Activated T-cell treated with anti-CD3 and anti-CD28 coated beads, Interleukin-2, amount 50 U/mL, for 72 hours (primary cell): ENCODE measurements at places on chromosomes 6 and 20.
A peak's percentile ranks its signal among the peaks of the same experiment; 100 is the strongest.

GRCh38 chr6:131660195-131660594, 23.1 kb downstream of the ENPP3 start:
- H3K27ac ChIP-seq = no peak overlapping the region
- H3K4me3 ChIP-seq = no peak overlapping the region
- H3K4me1 ChIP-seq = no peaks in the 10 kb centered on the region

DNA sequence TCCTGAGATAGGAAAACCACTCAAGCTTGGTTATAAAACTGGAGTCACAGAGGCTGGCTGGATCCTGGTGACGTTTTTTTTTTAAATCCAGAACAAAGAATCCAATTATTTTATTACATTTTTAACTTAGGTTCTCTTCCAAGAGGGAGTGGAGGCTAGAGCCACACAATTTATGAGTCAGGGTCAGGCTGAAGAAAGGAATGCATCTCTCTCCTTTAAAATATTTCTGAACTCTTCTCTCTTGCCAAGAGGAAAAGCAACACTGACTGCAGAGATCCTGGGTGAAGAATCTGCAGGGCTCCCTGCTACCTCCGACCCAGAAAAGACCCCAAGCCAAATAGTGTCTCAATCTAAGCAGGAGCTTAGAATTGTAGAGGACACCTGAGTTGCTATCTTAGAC, 88.5 kb upstream of the SSTR4 start:
- H3K27ac ChIP-seq = no peak overlapping the region
- no peaks in the 10 kb centered on the region for H3K36me3 ChIP-seq
- no peaks in the 10 kb centered on the region for H3K27me3 ChIP-seq
- H3K4me3 ChIP-seq = no peak overlapping the region
- DNase-seq = no peak

DNA sequence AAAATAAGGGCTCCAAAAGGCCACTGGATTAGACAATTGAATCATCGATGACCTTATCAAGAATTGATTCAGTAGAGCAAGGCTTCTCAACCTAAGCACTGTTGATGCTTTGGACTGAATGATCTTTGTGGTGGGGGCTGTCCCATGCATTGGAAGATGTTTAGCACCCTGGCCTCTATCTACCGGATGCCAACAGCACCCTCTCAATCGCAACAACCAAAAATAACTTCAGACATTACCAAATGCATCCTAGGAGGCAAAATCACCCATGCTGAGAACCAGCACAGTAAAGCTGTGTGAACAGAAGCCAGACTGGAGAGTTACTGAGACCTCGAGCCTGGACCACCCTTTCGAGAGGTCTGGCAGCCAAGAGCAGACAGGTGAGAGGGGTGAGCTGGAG, 67.5 kb downstream of the TBC1D7 start:
- H3K27me3 ChIP-seq = no peaks in the 10 kb centered on the region
- peaks cover 5% of the 10 kb centered on the region for H3K4me1 ChIP-seq
- DNase-seq = no peak
- H3K36me3 ChIP-seq = no peaks in the 10 kb centered on the region
- H3K27ac ChIP-seq = no peak overlapping the region

- no peaks in the 10 kb centered on the region for H3K36me3 ChIP-seq
- peaks cover 18% of the 10 kb centered on the region for H3K27me3 ChIP-seq
- H3K27ac ChIP-seq = no peak overlapping the region
- H3K4me1 ChIP-seq = no peaks in the 10 kb centered on the region
Observed at GRCh38 chr20:61966492-61967244, 99.0 kb downstream of the TAF4 start.

DNA sequence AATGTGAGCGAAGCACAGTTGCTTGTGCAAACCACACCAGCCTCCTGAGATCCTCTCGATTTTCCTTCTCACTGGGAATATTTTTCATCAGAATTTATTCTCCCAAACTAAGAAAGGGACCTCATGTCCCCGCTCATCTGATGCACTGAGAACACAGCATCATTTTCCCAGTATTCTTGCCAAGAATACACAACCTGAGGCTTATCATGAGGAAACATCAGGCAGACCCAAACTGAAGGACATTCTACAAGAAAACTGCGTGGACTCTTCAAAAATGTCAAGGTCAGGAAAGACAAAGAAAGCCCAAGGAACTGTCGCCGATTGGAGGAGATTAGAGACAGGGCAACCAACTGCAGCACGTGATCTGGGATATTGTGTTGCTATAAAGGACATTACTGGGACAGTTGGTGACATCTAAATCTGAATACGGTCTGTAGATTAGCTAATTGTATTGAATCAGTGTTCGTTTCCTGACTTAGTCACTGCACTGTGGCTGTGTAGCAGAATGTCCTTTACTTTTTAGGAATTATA, 72.3 kb downstream of the SNX5 start:
- peaks cover 19% of the 10 kb centered on the region for H3K4me1 ChIP-seq
- no peak overlapping the region for H3K27ac ChIP-seq
- peak overlapping the region; percentile 78 for H3K4me3 ChIP-seq
- peaks cover 48% of the 10 kb centered on the region for H3K27me3 ChIP-seq
- no peaks in the 10 kb centered on the region for H3K36me3 ChIP-seq

- DNase-seq = no peak
- no peaks in the 10 kb centered on the region for H3K36me3 ChIP-seq
- H3K4me1 ChIP-seq = no peaks in the 10 kb centered on the region
- H3K4me3 ChIP-seq = no peak overlapping the region
- H3K27ac ChIP-seq = no peak overlapping the region
- H3K27me3 ChIP-seq = no peaks in the 10 kb centered on the region
Observed at GRCh38 chr6:79431537-79431933, 105.7 kb downstream of the LCA5 start.

DNA sequence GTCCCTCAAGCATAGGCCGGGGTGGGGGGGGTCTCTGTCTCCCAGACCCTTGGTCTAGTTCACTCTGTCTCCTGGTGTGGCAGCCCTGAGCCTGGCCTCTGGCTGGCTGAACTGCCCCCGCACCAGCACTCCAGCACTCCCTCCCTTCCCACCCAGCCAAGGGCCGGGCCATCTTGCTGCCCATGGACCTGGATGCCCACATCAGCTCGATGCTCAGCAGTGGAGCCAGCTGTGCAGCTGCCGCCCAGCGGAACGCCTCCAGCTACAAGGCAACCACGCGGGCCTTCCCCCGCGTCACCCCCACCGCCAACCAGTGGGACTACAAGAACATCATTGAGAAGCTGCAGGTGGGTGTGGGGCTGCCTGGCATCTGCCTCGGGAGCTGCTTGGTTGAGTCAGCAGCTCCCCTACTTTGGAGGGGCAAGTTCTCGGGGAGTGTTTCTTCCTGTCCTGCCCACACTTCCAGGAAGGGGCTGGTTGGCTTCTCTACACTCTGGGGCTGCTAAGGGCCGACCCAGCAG, 28.4 kb downstream of the UQCC2 start:
- H3K4me1 ChIP-seq = peaks cover 9% of the 10 kb centered on the region
- peak overlapping the region; percentile 67 for H3K27ac ChIP-seq
- peaks cover 2% of the 10 kb centered on the region for H3K36me3 ChIP-seq
- H3K27me3 ChIP-seq = no peaks in the 10 kb centered on the region
